ENCODE measurements at places on chromosomes 13 and 19.
A peak's percentile ranks its signal among the peaks of the same experiment; 100 is the strongest.

DNA sequence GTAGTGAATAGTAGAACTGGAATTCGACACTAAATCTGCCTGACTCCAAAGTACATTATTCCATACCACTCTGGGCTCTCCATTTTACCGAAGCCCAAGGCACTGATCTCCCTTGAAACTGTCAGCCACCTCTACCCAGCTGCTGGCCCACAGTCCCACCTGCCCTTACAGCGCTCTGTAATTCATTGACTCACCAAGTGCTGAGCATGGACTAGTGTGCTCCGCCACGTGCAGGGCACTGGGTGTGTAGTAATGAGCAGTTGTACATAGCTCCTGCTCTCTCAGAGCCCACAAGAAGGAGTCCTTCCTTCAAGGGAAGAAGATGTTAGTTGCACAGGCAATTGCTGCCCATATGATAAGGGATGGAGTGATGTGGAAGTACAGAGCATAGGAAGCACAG lies 76.6 kb upstream of the SIAH3 start:
- H3K36me3 ChIP-seq = no peaks in the 10 kb centered on the region
- no peaks in the 10 kb centered on the region for H3K4me1 ChIP-seq
- DNase-seq = no peak
- no peaks in the 10 kb centered on the region for H3K27me3 ChIP-seq

DNA sequence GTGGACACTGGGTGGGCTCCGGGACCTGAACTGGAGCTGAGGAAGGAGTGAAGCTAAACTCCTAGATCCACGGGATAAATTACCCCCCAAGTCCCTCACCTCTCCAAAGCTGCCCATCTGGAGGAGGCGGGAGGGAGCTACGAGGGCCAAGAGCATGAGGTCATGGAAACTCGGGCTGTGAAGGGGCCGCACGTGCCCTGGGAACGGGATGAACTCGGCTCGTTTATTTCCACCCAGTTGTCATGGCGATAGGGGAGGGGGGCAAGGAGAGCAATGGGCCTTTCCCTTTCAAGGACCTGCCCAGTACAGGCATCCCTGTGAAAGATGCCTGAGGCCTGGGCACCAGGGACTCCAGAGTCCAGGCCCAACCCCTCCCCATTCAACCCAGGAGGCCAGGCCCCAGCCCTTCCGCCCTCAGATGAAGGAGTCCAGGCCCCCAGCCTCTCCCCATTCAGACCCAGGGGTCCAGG lies 3.8 kb downstream of the PPP1R12C start:
- H3K36me3 ChIP-seq = peaks cover 11% of the 10 kb centered on the region
- peaks cover 13% of the 10 kb centered on the region for H3K4me1 ChIP-seq
- no peak overlapping the region for H3K27ac ChIP-seq

- H3K27me3 ChIP-seq = no peaks in the 10 kb centered on the region
- DNase-seq = no peak
- no peak overlapping the region for H3K4me3 ChIP-seq
- no peaks in the 10 kb centered on the region for H3K36me3 ChIP-seq
- H3K4me1 ChIP-seq = no peaks in the 10 kb centered on the region
These were observed 600.0 kb downstream of the KCTD12 start for GRCh38 chr13:76286178-76286577.

- no peaks in the 10 kb centered on the region for H3K27me3 ChIP-seq
- H3K4me1 ChIP-seq = peaks cover 29% of the 10 kb centered on the region
- H3K4me3 ChIP-seq = no peak overlapping the region
- H3K27ac ChIP-seq = peak overlapping the region; percentile 42
- no peak for DNase-seq
- H3K36me3 ChIP-seq = peaks cover 27% of the 10 kb centered on the region
These were observed 24.3 kb downstream of the ERCC5 start for GRCh38 chr13:102869948-102870676.

DNA sequence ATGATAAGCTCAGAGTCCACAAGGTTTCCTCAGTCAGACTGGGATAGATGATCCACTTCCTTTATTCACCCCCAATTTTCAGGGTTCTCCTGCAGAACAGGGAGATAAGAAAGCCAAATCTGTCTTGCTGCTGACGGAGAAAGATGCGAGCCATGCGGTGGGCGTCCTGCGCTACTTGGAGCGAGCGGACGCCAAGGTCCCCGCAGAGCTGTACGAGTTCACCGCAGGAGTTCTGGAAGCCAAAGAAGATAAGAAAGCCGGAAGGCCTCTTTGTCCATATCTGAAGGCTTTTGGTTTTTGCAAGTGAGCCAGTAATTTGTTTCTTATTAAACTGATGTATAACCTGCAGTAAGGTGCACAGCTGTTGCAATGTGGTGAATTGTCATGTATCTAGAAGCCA lies 66.7 kb downstream of the SLC7A9 start:
- no peak overlapping the region for H3K27ac ChIP-seq
- H3K4me1 ChIP-seq = peaks cover 14% of the 10 kb centered on the region
- no peaks in the 10 kb centered on the region for H3K36me3 ChIP-seq
- no peak overlapping the region for H3K4me3 ChIP-seq
- DNase-seq = no peak

DNA sequence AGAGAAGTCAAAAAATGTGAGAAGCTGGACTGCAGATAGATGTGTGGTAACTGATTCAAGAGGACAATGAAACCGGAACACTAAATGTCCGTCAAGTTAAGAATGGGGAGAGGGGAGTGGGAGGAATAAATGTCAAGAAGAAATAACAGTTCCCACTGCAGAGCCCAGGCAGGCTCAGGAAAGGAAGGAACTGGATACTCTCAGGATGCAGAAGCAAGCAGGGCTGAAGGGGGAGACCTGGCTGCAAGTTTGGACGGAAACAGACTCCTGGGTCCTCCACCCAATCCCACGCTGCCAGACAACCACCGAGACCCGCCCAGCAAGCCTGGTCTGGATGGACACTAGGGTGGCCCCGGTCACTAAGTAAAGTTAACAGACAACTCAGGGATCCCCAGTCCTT lies 18.1 kb downstream of the TUBGCP3 start:
- peaks cover 20% of the 10 kb centered on the region for H3K36me3 ChIP-seq
- DNase-seq = no peak
- no peak overlapping the region for H3K27ac ChIP-seq
- peaks cover 32% of the 10 kb centered on the region for H3K4me1 ChIP-seq
- no peaks in the 10 kb centered on the region for H3K27me3 ChIP-seq
- H3K4me3 ChIP-seq = no peak overlapping the region

DNA sequence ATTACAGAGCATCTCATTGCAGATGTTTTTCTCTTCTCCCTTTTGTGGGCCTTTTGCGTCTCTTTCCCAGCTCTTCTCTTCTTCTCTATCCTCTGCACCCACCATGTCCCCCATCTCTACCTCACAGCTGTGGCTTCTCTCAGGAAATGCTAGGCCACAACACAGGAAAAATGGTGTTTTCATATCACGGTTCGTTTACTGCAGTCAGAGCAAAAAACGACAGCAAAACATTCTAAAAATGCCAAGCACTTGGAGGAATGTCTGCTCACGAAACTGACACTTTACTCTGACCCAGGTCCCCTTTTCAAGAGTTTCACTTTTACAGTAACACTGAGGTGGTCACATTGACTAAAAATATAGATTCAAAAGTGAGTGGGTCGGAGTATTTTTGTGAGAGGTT lies 152.2 kb downstream of the DCT start:
- peak; percentile 14 for DNase-seq
- peak overlapping the region; percentile 47 for H3K4me3 ChIP-seq
- peak overlapping the region; percentile 52 for H3K27ac ChIP-seq
- peaks cover 19% of the 10 kb centered on the region for H3K27me3 ChIP-seq
